ENCODE measurements at places on chromosomes 5 and 9.
A peak's percentile ranks its signal among the peaks of the same experiment; 100 is the strongest.

DNA sequence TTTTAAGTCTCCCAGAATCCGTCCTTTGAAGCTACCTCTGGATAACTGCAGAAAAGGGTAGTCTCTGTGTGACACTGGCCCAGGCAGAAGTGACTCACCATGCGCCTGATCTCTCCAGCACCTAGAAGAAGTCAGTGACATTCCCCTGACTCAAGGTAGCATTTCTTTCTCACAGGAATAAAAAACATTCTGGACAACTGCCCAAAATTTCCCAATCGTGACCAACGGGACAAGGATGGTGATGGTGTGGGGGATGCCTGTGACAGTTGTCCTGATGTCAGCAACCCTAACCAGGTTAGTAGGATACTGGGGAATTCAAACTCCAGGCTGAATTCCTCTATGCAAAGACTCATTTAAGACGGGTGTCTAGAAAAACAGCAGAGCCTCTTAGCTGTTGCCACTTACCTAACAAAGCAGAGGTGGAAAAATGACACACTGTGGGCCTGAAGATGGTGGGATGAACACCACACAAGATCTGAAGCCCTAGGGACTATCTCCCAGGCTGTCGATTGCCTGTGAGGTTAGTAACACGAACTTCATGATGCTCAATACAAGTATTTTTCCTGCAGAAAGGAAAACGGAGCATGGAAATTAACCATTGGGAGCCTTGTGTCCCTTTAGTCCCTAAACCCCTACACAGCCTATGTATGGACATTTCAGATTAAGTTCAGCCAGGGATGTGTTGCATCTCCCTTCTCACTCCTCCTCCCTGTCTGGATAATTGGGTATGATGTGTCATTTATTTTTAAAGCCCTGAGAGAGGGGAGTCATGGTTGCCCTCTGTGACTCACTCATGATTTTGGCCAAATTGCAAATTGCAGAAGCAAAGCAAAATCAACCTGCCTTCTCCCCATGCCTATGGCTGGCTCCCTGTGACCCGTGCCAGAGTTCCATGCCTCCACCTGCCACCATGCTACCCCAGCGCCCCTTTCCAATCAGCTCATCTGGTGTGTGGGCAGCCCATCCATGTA, 37.2 kb downstream of the THBS4 start:
- no peak for DNase-seq

DNA sequence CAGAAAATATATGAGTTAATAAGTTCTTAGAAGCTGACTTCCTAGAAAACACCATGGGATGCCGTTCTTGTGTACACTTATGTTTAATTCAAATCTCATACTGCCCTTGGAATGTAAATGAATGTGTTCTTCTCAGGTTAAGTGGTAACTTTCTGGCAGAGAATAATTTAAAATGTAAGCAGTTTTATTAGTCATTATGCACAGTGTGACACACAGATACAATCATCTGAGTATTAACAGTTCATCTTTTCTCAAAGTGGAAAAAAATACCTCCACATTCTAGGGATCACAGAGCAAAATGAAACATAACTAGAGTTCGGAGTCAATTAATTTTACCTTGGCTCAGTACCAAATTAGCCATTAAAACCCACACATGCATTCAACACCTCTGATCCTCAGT, 508.1 kb downstream of the CDH9 start:
- DNase-seq, result no peak

GRCh38 chr9:76216161-76216649, 178.0 kb downstream of the RFK start:
- no peak for DNase-seq

DNA sequence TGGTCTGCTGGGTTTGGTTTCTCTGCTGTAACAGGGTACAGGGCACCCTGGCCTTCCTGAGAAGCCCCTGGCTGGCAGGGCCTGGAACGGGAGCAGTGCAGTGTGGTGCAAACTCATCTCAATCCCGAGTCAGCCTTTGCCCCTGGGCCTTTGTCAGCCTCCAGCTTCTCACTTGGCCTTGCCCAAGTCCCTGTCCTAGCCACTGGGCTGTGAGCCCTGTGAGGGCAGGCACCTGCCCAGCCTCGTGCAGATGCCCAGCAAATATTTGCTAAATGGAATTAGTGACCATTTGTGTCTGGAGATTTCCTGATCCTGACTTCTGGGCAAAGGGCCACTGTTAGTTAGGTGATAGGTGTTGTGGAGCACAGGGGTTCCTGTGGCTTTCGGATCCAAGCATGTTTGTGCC, 13.0 kb downstream of the RGS3 start:
- no peak for DNase-seq

GRCh38 chr9:77952635-77953328, 78.8 kb downstream of the GNAQ start:
- DNase-seq, result no peak

DNA sequence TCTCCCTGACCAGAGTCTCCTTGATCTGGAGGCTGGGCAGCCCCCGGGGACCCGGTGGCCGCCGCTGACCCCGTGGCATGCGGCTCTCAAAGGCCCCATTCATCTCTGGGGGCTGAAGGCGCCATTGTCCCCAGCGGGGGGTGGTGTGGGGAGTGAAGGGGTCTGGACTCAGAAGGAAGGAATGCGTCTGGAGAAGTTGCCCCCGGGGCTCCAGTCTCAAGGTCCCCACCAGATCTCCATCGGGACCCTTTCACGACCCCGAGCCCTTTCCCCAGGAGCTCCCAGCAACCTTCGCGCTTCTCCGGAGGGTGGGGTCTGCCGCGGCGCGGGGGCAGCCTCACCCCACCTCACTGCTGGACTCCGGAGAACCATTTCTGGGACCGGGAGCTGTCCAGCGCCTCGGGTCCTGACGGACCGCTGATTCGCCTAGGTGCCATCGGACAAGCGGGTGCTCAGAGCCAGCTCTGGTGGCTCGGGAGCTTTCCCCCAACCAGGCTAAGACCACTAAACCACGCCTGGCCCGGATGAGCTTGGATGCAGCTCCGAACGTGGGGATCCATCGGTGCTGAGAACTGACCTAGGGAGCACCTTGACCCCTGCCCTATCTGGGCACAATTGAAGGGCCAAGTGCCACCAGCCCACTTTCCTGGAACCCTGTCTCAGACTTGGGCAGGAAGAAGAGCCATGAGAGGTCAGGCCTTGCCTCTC, 5.1 kb upstream of the PCDH1 start:
- no peak for DNase-seq

DNA sequence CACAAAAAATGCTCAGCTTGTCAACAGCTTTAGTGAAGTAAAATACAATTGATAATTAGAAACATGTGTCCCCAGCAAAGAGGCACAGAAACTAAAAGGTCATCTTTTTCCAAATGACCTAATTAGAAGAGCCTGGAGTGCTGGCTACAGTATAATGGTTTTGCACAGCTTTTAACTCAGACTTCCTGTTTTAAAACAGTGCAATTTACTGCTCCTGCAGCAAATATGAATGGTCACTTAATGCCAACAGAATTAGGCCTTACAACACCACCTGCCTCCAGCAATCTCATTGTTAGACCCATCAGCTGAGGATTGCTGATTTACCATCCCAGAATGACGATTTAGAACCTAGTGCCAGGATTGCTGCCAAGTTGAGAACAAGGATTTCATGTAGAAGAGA, 239.3 kb downstream of the CETN3 start:
- DNase-seq, result no peak

GRCh38 chr5:56988490-56988889, 36.6 kb upstream of the MIER3 start:
- no peak for DNase-seq

DNA sequence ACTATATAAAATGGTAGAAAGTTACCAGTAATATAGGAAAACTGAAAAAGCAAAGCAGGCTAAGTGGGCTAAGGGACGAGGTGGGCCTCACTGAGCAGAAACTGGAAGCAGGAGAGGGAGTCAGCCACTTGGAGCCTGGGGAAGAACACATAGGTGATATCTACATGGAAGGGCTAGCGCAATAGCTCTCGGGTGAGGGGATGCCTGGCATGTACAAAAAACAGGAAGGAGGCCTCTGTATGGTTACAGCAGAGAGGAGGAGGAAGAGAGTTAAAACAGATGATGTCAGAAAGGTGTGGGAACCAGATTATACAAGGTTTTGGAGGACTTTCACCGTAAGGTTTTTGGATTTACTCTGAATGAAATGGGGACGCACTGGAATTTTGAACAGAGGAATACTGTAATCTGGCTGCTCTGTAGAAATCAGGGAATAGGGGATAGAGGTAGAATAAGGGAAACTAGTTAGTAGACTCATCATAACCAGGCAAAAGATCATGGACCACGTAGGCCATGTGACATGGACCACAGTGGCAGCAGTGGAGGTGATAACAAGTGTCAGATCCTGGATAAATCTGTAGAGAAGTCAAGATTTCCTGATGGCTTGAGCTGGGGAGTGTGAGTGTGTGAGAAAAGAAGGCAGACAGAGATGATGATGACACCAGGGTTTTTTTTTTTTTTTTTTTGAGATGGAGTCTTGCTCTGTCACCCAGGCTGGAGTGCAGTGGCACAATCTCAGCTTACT, 52.5 kb downstream of the FNBP1 start:
- no peak for DNase-seq

DNA sequence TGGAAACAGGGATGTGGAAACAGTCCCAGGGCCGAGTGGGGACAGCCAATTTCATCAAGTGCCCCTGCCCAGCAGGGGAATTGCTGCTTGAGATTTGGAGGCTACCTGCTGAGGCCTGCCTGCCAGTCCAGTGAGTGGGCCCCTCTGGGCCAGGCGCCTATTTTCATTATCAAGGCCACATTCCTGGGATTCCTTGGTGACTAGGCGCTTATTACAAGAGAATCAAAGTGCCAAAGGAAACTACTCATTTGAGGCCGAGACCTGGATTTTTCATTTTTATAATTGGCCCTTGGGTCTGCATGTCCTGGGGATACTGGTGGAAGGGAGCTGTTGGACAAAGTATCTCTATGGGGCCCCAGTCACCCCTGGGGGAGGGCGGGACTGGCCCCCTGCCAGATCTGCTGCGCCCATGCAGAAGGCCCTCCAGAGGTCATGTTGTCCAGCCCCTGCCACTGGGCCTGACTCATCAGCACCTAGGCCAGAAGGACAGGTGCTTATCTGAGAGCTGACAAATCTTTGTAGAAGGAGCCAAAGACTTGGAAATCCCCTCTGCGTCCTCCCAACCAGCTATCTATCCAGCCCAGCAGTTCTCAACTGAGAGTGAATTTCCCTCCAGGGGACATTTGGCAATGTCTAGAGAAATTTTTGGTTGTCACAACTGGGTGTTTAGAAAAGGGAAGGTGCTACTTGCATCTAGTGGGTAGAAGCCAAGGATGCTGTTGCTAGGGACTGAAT, 45.6 kb downstream of the FOXI1 start:
- no peak for DNase-seq

- DNase-seq, result no peak
These were observed 20.4 kb upstream of the CEP72 start for GRCh38 chr5:591746-592145.

GRCh38 chr9:5958273-5958672, 57.2 kb downstream of the RANBP6 start:
- DNase-seq, result no peak

GRCh38 chr9:137602661-137603060, 2.8 kb upstream of the ARRDC1 start:
- peak; percentile 70 for DNase-seq

DNA sequence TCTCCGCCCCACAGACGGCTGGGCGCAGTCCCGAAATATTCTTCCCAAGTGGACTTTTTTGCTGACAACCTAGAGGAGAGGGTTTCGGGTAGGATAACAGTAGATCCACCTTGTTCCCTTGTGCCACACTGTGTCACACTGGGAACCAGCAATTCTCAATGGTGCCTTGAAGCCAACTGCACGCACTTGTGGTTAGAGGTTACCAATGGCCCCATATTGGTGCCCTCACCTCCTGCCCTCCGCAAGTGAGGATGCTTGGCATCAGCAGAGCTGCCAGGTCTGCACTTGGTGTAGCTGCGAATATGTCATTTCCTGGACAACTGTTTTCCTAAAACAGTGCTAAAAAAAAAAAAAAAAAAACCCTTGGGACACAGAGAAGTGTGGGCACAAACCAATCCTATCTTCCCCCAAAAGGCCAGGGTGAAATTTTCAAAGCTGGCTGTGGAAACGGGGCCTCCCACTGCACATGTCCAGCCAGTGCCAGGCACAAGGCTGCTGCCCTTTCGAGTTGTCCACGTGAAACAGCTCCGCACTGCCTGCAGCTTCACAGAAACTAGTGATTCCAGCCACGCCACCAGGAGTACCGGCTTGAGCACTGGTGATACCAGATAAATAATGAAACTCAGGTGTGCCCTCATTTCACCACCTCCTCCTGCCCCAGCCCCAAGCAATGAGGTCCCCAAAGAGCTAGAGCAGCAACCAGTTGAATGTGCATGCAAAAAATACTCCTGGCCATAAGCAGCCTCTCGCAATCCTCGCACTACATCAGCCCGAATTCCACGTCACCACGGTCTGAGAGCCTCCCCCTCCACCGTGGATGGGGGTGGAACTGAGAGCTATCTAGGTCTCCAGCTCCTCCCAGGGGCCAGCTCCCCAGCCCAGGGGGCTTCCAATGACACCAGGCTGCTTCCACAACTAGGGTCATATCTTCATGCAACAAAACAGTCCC, 51.2 kb downstream of the USP20 start:
- no peak for DNase-seq

- DNase-seq, result no peak
These were observed 50.2 kb downstream of the OTULIN start for GRCh38 chr5:14714706-14715105.

DNA sequence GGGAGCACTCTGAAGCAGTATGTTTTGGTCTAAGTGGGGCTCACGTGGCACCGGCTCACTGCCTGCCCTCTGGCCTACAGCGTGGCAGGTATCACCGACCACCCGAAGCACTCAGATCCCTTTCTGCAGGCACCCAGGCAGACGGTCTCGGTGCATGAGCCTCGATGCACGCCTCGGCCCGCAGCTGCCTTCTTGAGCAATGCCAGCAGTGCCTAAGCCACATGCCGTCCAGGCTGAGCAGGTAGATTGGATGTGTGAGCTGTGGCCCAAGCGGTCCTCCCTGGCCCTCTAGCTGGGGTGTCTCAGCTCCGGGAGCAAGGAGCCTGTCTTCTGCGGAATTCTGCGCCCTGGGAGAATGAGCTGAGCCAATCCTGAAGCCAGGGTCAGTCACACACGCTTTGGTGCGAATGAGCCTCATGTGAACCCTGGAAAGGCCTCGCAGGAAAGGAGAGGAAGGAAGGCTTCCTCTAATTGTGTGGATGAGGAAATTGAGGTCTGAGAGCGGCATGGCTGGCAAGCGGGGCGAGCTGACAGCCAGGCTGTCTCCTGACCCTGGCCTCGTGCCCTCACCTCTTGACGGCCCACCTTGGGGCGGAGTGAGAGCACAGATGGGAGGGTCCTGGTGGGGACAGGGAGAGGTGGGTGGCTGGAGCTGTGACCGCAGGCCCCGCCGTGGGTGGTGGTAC, 14.4 kb downstream of the RXRA start:
- DNase-seq, result peak; percentile 86

All from Right ventricle myocardium inferior (tissue), 1 donor.